HCT116 (cell line): ENCODE measurements at places on chromosomes 4 and X.

GRCh38 chr4:173332021-173332487 lies 2.1 kb downstream of the HMGB2 start:
- peaks cover 12% of the 10 kb centered on the region; the same call in 1 of the 2 replicates for H3K36me3 ChIP-seq
- no peak for DNase-seq
- H3K4me1 ChIP-seq = peaks cover 10% of the 10 kb centered on the region; the same call in 1 of the 2 replicates
- no peak overlapping the region for H3K4me3 ChIP-seq
- no peak overlapping the region for H3K27ac ChIP-seq

DNA sequence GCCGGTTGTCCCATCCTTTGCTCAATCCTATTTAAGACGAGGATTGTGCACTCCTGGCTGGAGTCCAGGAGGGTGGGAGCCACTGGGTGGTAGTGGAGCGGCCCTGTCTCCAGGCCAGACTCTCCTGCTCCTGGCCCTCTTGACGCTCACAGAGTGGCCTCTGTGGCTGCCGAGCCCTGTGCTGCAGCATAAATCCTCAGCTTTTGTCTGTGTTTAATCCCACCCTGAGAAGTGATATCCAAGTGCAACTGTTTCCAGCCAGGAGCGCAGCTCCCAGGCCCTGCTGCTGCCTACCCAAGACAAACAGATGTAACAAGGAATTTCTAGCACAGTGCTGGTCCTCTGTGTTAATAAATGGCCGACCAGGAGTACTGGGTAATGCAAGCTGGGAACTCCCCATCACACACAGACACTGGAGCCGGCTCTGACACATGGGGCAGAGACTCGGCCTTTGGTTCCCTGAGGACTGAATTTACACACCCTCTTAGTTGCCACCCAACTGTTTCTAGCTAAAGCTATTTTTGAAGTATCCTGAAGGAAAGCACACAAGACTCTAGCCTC lies 85.3 kb downstream of the GATB start:
- no peaks in the 10 kb centered on the region for H3K36me3 ChIP-seq
- peaks cover 13% of the 10 kb centered on the region for H3K4me1 ChIP-seq
- no peak for DNase-seq
- H3K4me3 ChIP-seq = no peak overlapping the region
- no peaks in the 10 kb centered on the region for H3K27me3 ChIP-seq
- no peak overlapping the region for H3K27ac ChIP-seq

DNA sequence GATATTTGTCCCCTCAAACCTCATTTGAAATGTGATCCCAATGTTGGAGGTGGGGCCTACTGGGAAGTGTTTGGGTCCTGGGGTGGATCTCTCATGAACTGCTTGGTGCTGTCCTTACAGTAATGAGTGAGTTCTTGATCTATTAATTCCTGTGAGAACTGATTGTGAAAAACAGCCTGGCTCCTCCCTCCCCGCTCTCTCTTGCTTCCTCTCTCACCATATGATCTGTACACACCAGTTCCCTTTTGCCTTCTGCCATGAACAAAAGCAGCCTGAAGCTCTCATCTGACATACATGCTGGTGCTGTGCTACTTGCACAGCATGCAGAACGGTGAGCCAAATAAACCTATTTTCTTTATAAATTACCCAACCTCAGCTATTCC lies 11.2 kb upstream of the YIPF7 start:
- no peak overlapping the region for H3K4me3 ChIP-seq
- DNase-seq = no peak
- H3K36me3 ChIP-seq = no peaks in the 10 kb centered on the region
- no peak overlapping the region for H3K27ac ChIP-seq

- H3K4me1 ChIP-seq = no peaks in the 10 kb centered on the region
- H3K4me3 ChIP-seq = no peak overlapping the region
- DNase-seq = no peak
- no peaks in the 10 kb centered on the region for H3K27me3 ChIP-seq
These were observed 524.9 kb downstream of the CENPC start for GRCh38 chr4:67020438-67020797.

DNA sequence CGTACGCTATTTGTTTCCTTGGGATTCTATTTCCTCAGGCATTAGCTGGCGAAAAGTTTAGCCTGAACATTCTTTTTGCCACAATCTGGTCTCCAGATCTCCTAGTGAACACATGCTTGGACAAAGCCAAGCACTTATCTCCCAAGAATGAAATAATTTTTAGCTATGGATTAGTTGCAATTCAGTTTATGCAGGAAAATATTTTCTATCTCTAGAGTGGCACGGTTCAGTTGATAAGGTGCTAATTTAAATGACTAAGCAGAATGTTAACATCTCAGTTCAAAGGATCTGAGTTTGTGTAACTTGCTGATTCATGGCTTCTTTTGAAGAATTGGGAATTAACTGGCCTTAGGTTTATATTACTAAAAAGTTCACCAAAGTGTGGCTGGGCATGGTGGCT lies 58.1 kb upstream of the JADE1 start:
- H3K4me3 ChIP-seq = no peak overlapping the region
- no peaks in the 10 kb centered on the region for H3K27me3 ChIP-seq
- no peaks in the 10 kb centered on the region for H3K36me3 ChIP-seq
- no peaks in the 10 kb centered on the region for H3K4me1 ChIP-seq

- H3K27ac ChIP-seq = no peak overlapping the region
- H3K27me3 ChIP-seq = no peaks in the 10 kb centered on the region
- H3K4me3 ChIP-seq = no peak overlapping the region
These were observed 663.6 kb upstream of the CPEB2 start for GRCh38 chr4:14338585-14339265.

GRCh38 chrX:130393451-130394074 lies 8.1 kb upstream of the GPR119 start:
- H3K4me3 ChIP-seq = no peak overlapping the region
- H3K27ac ChIP-seq = no peak overlapping the region
- peak; percentile 18 for DNase-seq
- no peaks in the 10 kb centered on the region for H3K36me3 ChIP-seq
- no peaks in the 10 kb centered on the region for H3K4me1 ChIP-seq
- H3K27me3 ChIP-seq = no peaks in the 10 kb centered on the region

- H3K36me3 ChIP-seq = no peaks in the 10 kb centered on the region
- H3K27ac ChIP-seq = peak overlapping the region; percentile 94
- H3K4me1 ChIP-seq = peaks cover 7% of the 10 kb centered on the region; the same call in 1 of the 2 replicates
- peak overlapping the region; percentile 89 for H3K4me3 ChIP-seq
- H3K27me3 ChIP-seq = no peaks in the 10 kb centered on the region
These were observed 2.4 kb downstream of the FRAS1 start for GRCh38 chr4:78059524-78059889.

GRCh38 chr4:118308306-118309030 lies 44.3 kb downstream of the PRSS12 start:
- no peak overlapping the region for H3K27ac ChIP-seq
- H3K36me3 ChIP-seq = no peaks in the 10 kb centered on the region
- no peak overlapping the region for H3K4me3 ChIP-seq

GRCh38 chr4:75034523-75034922 lies 101.6 kb downstream of the PARM1 start:
- no peaks in the 10 kb centered on the region for H3K4me1 ChIP-seq
- H3K27ac ChIP-seq = no peak overlapping the region
- H3K4me3 ChIP-seq = no peak overlapping the region

DNA sequence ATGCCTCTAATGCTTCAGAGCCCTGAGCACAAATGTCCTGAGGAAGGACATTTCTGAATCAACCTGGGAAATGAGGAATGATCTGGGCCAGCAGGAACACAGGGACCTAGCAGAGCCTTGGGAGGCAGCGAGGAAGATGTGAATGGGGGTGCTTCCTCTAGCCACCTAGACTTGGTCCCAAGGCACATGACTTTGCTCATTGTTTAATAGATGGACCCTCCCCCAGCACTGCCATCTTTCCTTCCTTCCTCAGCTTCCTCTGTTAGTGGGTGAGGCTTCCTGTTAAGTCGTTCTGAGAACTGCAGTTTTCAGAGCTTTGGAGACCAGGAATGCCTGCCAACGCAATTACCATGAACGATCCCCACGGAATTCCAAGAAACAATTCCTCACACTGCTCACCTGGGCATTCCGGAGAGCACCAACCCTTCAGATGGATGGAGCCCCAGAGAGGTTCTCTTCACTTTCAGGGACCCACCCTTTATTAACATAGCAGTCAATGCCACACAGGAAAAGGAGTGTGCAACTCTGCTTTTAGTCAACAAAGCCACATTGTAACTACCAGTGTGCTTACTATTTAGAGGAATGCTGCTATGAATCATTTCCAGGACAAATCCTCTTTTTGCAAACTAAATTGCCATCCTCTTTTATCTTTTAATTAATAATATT lies 48.5 kb upstream of the STIM2 start:
- H3K27ac ChIP-seq = no peak overlapping the region
- H3K4me1 ChIP-seq = no peaks in the 10 kb centered on the region
- no peak overlapping the region for H3K4me3 ChIP-seq

DNA sequence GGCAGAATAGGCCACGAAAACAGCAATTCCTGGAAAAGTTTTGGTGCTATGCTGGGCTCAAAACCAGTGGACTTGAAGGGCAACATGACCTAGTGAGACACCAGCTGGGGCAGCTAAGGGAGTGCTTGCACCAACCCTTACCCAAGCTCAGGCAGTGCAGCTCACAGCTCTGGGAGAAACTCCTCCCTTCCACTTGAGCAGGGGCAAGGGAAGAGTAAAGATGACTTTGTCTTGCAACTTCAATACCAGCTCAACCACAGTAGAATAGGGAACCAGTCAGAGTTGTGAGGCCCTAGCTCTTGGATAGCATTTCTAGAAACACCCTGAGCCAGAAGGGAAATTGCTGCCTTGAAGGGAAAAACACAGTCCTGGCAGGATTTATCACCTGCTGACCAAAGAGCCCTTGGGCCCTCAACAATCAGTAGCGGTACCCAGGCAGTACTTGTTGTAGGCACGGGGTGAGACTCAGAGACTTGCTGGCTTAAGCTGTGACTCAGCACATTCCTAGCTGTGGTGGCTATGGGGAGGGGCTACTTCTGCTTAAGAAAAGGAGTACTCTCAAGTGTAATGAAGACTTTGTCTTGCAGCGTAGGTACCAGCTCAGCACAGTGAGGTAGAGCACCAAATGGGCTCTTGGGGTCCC lies 19.7 kb upstream of the ABCG2 start:
- DNase-seq = peak; percentile 34
- H3K27me3 ChIP-seq = no peaks in the 10 kb centered on the region
- H3K4me1 ChIP-seq = peaks cover 17% of the 10 kb centered on the region

DNA sequence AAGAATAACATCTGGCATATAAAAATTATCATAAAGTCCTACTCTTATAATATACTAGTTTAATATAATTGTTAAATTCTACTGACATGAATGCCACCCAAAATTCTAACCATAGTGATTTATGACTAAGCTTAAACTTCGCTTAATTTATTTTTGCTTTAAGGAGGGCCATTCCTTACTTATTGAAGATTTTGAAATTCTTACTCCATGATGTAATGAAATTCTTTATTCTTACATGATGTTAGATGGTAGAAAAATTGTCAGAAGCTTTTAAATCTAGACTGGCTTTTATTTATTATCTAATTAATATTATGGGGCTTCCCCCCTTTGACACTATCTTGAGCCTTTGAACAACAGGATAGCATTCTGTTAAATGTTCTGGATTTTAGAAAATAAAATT lies 19.5 kb upstream of the SUPT20HL2 start:
- H3K4me3 ChIP-seq = no peak overlapping the region
- H3K27ac ChIP-seq = no peak overlapping the region
- DNase-seq = no peak
- no peaks in the 10 kb centered on the region for H3K27me3 ChIP-seq

- H3K36me3 ChIP-seq = no peaks in the 10 kb centered on the region
- peak overlapping the region; percentile 54 for H3K4me3 ChIP-seq
- no peaks in the 10 kb centered on the region for H3K27me3 ChIP-seq
- peaks cover 22% of the 10 kb centered on the region for H3K4me1 ChIP-seq
These were observed 104.9 kb downstream of the FAM53A start for GRCh38 chr4:1579001-1579900.

- H3K4me1 ChIP-seq = peaks cover 9% of the 10 kb centered on the region
- no peaks in the 10 kb centered on the region for H3K27me3 ChIP-seq
- no peak overlapping the region for H3K27ac ChIP-seq
- H3K4me3 ChIP-seq = no peak overlapping the region
- DNase-seq = no peak
These were observed 656.7 kb downstream of the ZNF674 start for GRCh38 chrX:45888518-45888917.

- H3K4me1 ChIP-seq = no peaks in the 10 kb centered on the region
- DNase-seq = no peak
- H3K27me3 ChIP-seq = 0 out of 2 replicates have a peak, but pooled peaks cover 6% of the 10 kb centered on the region
- no peak overlapping the region for H3K4me3 ChIP-seq
These were observed 220.1 kb downstream of the AFAP1 start for GRCh38 chr4:7719354-7720174.

- H3K27ac ChIP-seq = no peak overlapping the region
- DNase-seq = no peak
- no peak overlapping the region for H3K4me3 ChIP-seq
- H3K27me3 ChIP-seq = no peaks in the 10 kb centered on the region
- H3K4me1 ChIP-seq = no peaks in the 10 kb centered on the region
These were observed 13.3 kb downstream of the APLN start for GRCh38 chrX:129641469-129641868.

GRCh38 chrX:70527610-70528345 lies 83.1 kb downstream of the DLG3 start:
- no peaks in the 10 kb centered on the region for H3K27me3 ChIP-seq
- H3K27ac ChIP-seq = no peak overlapping the region
- no peaks in the 10 kb centered on the region for H3K36me3 ChIP-seq
- no peaks in the 10 kb centered on the region for H3K4me1 ChIP-seq
- DNase-seq = no peak
- no peak overlapping the region for H3K4me3 ChIP-seq

DNA sequence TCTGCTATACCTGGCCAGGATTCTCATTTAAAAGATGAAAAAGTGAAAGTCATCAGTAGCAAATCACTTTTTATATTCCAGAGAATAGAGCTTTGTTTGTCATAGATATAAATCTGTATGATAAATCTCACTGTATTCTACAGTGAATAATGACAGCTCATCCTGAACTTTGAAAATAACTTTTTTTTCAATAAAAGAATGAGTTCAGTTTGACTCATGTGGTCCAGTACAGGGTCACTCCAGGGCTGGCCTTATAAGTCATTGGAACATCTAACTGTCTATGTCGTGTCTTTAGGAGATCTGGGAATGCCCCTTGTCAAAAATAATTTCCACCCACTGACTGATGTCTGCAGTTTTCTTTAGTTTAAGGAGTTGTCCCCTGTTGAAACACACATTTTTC lies 18.5 kb upstream of the CXCL8 start:
- H3K27ac ChIP-seq = no peak overlapping the region
- H3K36me3 ChIP-seq = no peaks in the 10 kb centered on the region
- no peak for DNase-seq
- no peak overlapping the region for H3K4me3 ChIP-seq
- no peaks in the 10 kb centered on the region for H3K27me3 ChIP-seq

DNA sequence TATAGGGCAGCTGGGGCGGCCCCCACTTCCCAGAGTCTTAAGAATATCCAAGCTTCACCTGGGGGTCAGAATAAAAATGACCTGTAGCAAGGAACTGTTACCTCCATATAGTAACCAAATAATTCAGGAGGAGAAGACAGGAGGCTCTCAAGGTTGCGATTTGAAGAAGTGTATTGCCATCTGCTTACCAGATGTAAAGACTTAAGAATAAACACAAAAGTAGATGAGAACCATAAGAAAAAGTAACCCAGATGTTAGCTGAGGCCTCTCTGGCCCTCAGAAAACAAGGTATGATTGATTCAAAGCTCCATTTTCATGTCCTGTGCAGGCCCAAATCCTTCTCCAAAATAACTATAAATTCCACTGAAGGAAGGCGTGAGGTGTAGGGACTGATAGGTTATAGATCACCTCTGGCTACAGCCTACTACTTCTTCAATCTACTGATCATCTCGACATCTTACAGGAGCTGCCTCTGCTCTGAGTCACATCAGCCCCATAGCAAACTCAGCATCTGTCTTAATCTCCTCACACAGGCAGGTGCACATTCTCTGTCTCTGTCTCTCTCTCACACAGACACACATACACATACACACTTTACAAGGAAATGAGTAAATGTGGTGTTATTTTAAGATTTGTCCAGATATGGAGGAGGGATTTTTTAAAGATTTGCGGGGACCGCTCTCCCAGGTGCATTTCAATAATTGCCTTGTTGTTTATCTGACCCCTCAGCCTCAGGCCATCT lies 193.9 kb upstream of the EDNRA start:
- H3K27me3 ChIP-seq = no peaks in the 10 kb centered on the region
- DNase-seq = no peak
- H3K4me1 ChIP-seq = no peaks in the 10 kb centered on the region
